ENCODE measurements at places on chromosomes 5 and 9. TPM values are rescaled to one million over a fixed set of nuclear protein-coding genes. Genes with fewer than 3 reads are reported as not detected.

- H3K4me3 ChIP-seq, result no peak overlapping the region
- H3K27me3 ChIP-seq, result no peaks in the 10 kb centered on the region
- no peak for DNase-seq
Measured at GRCh38 chr5:124659798-124660197, 86.6 kb downstream of the ZNF608 start.

DNA sequence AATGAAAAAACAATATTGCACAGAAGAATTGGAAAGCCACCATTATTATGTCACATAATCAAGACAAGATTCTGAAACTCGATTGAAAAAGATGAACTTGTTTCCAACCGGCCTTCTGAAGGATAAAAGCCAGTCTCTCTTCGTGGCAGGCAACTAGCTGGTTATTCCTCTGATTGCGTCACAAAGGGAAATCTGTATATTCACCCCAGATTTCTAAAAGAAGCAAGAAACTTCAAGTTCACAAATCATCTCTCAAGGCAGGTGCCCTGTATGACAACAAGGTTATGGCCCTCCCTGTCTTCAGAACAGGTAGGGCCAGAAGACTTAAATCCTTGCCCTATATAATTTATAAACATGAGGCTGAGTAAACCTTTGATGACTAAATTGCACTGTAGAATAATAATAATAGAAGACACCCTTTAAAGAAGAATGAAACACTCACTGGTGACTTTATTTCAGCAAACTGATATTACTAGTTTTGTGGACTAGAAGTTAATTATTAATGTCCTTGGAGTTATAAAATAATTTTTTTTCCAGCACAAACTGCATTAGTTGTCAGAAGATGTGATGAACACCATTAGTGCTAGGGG is 2.9 kb upstream of the KLF4 start:
- H3K4me3 ChIP-seq, result no peak overlapping the region
- H3K27me3 ChIP-seq, result no peaks in the 10 kb centered on the region
- no peaks in the 10 kb centered on the region for H3K36me3 ChIP-seq
- no peak for DNase-seq

GRCh38 chr5:115579747-115580173 is 22.5 kb downstream of the TICAM2 start:
- DNase-seq, result no peak
- H3K4me1 ChIP-seq, result no peaks in the 10 kb centered on the region
- H3K36me3 ChIP-seq, result peaks cover 2% of the 10 kb centered on the region
- no peak overlapping the region for H3K27ac ChIP-seq
- H3K27me3 ChIP-seq, result no peaks in the 10 kb centered on the region

GRCh38 chr5:252546-252945 is 18.9 kb upstream of the PDCD6 start:
- H3K4me1 ChIP-seq, result no peaks in the 10 kb centered on the region
- no peaks in the 10 kb centered on the region for H3K27me3 ChIP-seq
- H3K27ac ChIP-seq, result no peak overlapping the region
- no peak for DNase-seq

DNA sequence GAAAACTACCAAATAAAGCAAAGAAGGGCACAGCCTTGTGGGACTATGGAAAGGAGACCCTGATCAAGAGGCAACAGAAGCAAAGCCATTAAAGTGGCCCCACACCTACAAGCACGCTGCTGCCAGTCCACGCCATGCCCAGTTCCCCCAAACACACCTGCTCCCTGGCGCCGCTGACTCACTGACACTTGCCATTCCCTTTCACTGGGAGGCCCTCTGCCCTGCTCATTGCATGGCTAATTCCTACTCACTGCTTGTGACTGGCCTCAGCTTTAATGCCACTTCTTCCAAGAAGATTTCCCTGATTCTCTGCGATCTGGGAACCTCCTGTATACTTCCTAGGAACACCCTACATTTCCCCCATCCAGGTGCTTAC is 71.2 kb upstream of the TAF1L start:
- peaks cover 23% of the 10 kb centered on the region for H3K4me1 ChIP-seq
- DNase-seq, result no peak
- H3K36me3 ChIP-seq, result no peaks in the 10 kb centered on the region
- no peaks in the 10 kb centered on the region for H3K27me3 ChIP-seq
- H3K4me3 ChIP-seq, result no peak overlapping the region
- no peak overlapping the region for H3K27ac ChIP-seq

PCDHGA12 gene
- total RNA-seq, result 1.2 TPM

GRCh38 chr5:54616031-54616430 is 98.5 kb downstream of the SNX18 start:
- H3K27me3 ChIP-seq, result no peaks in the 10 kb centered on the region
- no peaks in the 10 kb centered on the region for H3K4me1 ChIP-seq
- H3K36me3 ChIP-seq, result no peaks in the 10 kb centered on the region
- no peak for DNase-seq

NEURL1B gene
- total RNA-seq, result 17.8 TPM

ACTBL2 gene
- total RNA-seq, result 0.05 TPM

DNA sequence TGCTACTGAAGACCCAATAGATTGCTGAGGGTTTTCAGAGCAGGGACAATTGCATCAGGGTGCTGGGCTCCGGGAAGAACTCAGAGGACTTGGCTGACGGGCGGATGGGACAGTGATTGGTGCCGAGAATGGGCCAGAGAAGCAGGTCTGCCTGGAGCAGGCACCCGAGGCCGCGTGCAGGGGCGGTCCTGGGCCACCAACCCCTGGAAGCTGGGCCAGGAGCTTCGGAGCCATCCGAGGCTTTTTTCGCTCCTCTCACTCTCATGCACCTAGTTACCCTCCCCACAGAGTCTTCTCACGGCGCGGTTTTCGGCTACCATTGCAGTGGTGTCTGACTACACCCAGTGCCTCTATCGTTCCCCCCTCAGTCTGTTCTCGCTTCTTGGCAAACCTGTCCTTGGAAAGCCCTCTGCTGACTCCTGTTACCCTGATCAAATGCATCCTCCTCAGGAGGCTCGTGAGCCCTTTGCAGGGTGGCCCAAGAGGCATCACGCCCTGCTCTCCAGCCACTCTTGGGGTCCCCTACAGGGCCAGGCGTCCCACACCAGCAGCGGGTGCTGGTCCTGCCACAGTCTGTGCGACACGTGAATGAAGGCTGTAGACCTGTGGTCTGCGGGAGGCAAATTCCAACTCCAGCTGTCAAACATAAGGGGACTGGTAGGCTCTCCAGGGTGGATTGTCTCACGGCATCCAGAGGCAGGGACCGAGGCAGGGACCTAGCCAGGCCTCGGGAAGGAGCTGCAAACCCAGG is 1.2 kb upstream of the CLPTM1L start:
- H3K27ac ChIP-seq, result no peak overlapping the region
- H3K36me3 ChIP-seq, result no peaks in the 10 kb centered on the region
- H3K4me3 ChIP-seq, result peak overlapping the region; percentile 87
- DNase-seq, result no peak
- H3K4me1 ChIP-seq, result no peaks in the 10 kb centered on the region
- no peaks in the 10 kb centered on the region for H3K27me3 ChIP-seq

GRCh38 chr5:40646266-40646665 is 33.4 kb upstream of the PTGER4 start:
- H3K4me3 ChIP-seq, result no peak overlapping the region
- DNase-seq, result no peak
- no peaks in the 10 kb centered on the region for H3K36me3 ChIP-seq
- no peak overlapping the region for H3K27ac ChIP-seq

DNA sequence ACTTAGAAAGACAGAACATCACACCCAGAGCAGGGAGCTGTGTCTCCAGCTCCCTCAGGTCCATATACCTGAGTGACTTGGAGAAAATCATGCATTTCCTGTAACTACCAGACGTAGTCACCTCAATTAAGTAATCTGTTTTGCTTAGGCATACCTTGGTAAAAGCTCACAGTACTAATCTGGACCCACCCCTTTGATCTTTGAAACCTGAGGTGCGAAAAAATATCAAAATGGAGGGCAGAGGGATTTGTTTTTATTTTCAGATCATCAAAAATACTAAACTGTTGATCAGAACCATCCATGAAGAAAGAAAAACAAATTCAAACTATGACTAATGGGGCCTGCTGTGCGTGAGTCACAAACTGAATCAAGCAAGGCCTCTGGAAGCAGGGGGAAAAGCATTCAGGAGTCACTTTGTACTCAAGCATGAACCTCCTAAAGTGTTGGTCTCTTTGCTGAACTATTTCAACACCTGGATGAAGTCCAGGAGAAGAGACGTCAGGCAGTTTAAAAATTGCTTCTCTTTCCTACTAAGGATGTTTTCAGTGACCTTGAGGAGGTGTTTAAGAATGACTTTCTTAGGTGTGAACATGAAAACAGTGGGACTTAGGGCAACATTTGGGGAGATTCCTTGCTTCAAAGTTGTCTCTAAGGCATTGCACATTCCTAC is 76.3 kb downstream of the MUSK start:
- peak overlapping the region; percentile 11 for H3K27ac ChIP-seq
- no peaks in the 10 kb centered on the region for H3K4me1 ChIP-seq
- H3K36me3 ChIP-seq, result peaks cover 6% of the 10 kb centered on the region
- no peaks in the 10 kb centered on the region for H3K27me3 ChIP-seq
- no peak overlapping the region for H3K4me3 ChIP-seq
- peak; percentile 17 for DNase-seq

DNA sequence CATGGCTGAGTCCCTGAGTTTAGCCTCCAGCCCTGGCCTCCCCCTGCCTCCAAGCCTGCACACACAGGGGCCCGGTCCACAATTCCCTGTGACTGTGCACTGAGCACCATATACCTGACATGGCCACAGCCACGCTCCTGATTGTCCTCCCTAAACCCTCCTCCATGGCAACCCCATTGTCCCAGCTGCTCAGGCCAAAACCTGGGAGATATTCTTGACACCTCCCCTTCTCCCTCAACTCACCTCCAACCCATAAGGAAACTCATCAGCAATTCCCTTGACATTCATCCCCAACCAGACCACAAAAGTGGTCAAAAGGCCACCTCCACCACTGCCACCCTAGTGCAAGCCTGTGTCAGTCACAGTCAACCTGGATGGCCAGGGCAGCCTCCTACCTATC is 107.5 kb upstream of the MVB12B start:
- no peaks in the 10 kb centered on the region for H3K36me3 ChIP-seq
- H3K27me3 ChIP-seq, result no peaks in the 10 kb centered on the region
- peaks cover 5% of the 10 kb centered on the region for H3K4me1 ChIP-seq

Measured in SJCRH30 (cell line).